ENCODE measurements at places on chromosomes 3 and 15. TPM values are rescaled to one million over a fixed set of nuclear protein-coding genes. Genes with fewer than 3 reads are reported as not detected.
A peak's percentile ranks its signal among the peaks of the same experiment; 100 is the strongest.

Gene GP5
- 1.3 TPM for total RNA-seq

Gene MAP1A
- 9.3 TPM for total RNA-seq

Gene ZPLD1
- total RNA-seq = not detected

Gene PLSCR2
- total RNA-seq = not detected

Gene FBXW12
- total RNA-seq = not detected

Gene CLDN18
- total RNA-seq = not detected

Gene KCNMB3
- 0.60 TPM for total RNA-seq

Gene EPHA3
- not detected for total RNA-seq

Gene ECE2
- total RNA-seq = not detected

GRCh38 chr3:5005367-5005766, 26.1 kb downstream of the BHLHE40 start:
- no peaks in the 10 kb centered on the region for H3K27me3 ChIP-seq
- no peak overlapping the region for H3K4me3 ChIP-seq
- H3K4me1 ChIP-seq = peaks cover 79% of the 10 kb centered on the region

GRCh38 chr3:125107861-125108567, 52.2 kb upstream of the HEG1 start:
- peaks cover 3% of the 10 kb centered on the region for H3K36me3 ChIP-seq
- H3K4me3 ChIP-seq = no peak overlapping the region

DNA sequence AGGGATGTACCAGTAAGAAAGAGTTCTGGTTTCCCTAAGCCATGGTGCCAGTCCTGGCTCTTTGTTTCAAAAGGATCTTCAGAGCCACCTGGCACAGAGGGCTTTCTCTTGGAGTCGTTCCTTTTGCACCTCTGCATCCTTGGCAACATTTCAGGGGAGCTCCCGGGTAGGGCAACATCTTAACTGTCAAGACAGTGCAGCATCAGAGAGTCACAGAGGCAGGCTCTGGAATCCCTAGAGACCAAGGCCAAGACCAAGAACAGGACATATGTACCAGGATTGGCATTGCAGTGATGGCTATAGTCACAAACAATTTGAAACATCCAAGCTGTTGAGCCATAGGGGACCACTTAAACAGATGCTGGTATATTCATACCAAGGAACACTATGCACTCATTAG, 129.4 kb upstream of the ADPGK start:
- no peak overlapping the region for H3K27ac ChIP-seq
- H3K4me3 ChIP-seq = no peak overlapping the region
- H3K4me1 ChIP-seq = no peaks in the 10 kb centered on the region
- DNase-seq = no peak

DNA sequence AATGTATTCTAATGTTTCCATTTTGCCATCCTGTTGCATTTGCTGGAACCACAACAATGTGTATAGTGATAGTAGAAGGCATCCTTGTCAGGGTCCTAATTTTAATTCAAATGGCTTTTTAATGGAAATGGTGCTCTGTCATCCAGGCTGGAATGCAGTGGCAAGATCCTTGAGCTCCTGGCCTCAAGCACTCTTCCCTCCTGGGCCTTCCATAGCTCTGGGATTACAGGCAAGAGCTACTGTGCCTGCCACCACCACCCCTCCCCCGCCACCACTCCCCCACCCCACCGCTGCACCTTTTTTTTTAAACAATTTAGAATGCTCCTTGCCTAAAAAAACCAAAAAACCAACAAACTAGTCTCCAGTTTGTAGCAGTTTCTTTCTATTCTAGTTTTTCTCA, 15.2 kb upstream of the IQCF6 start:
- H3K4me1 ChIP-seq = peaks cover 49% of the 10 kb centered on the region
- peaks cover 11% of the 10 kb centered on the region for H3K36me3 ChIP-seq
- H3K27ac ChIP-seq = no peak overlapping the region
- peaks cover 12% of the 10 kb centered on the region for H3K27me3 ChIP-seq
- no peak overlapping the region for H3K4me3 ChIP-seq

DNA sequence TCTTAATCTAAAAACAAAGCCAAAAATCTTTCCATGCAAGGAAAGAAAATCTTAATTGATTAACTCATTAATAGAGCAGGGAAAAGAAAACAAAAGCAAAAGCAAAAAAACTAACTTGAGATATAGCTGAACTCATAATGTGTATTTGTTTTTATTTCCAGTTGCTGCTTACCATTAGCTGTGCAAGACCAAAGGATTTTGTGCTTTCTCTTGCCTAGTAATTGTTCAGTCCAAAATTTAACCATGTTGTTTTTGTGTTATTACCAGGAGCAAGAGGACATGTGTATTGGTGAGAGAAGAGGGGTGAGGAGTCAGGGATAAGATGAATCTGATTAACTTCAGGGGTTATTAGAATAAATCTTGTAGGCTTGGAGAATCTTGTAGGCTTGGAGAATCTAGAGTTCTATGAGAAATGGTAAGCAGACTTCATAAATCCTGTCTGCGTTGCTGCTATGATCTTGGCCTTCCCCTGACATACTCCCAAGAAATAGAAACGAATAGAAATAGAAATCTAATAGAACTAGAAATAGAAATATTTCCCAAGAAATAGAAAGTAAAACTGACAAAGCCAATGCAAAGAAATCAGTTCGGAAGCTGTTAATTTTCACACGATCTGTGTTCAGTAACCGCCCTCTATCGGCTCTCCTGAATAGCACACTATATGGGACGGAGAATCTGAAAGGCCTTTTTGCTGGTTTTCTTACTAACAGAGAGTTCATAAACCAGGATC, 72.6 kb upstream of the TNFSF10 start:
- peaks cover 60% of the 10 kb centered on the region for H3K4me1 ChIP-seq
- DNase-seq = peak; percentile 51
- H3K27me3 ChIP-seq = no peaks in the 10 kb centered on the region

GRCh38 chr3:79516795-79517194, 251.0 kb downstream of the ROBO1 start:
- no peak overlapping the region for H3K27ac ChIP-seq
- DNase-seq = no peak
- no peak overlapping the region for H3K4me3 ChIP-seq
- H3K4me1 ChIP-seq = no peaks in the 10 kb centered on the region
- no peaks in the 10 kb centered on the region for H3K36me3 ChIP-seq

DNA sequence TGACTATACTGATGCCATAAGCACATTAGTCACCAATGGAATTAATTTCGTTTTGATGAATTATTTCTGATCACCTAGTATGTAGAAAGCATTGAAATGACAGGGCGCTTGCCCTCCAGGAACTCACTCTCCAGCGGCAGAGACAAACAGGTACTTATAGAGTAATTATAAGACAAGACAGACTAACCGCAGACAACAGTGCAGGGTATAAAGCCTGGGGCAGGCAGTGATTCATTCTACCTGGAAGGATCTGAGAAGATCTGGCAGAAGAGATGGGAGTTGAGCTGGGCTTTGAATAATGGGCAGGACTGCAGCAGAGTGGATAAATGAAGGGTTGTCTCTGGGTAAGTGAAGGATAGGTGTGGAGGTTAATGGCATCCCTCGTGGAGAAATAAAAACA, 331.8 kb downstream of the FGF12 start:
- no peaks in the 10 kb centered on the region for H3K36me3 ChIP-seq
- no peaks in the 10 kb centered on the region for H3K27me3 ChIP-seq
- H3K4me3 ChIP-seq = no peak overlapping the region
- H3K4me1 ChIP-seq = no peaks in the 10 kb centered on the region
- no peak overlapping the region for H3K27ac ChIP-seq

- H3K36me3 ChIP-seq = no peaks in the 10 kb centered on the region
- no peaks in the 10 kb centered on the region for H3K4me1 ChIP-seq
- H3K27me3 ChIP-seq = no peaks in the 10 kb centered on the region
- DNase-seq = no peak
- no peak overlapping the region for H3K4me3 ChIP-seq
- H3K27ac ChIP-seq = no peak overlapping the region
Measured at GRCh38 chr3:29318251-29318650, 37.4 kb downstream of the RBMS3 start.

- H3K27me3 ChIP-seq = no peaks in the 10 kb centered on the region
- no peak for DNase-seq
- H3K4me3 ChIP-seq = no peak overlapping the region
- H3K27ac ChIP-seq = no peak overlapping the region
Measured at GRCh38 chr3:24305795-24306467, 188.7 kb downstream of the THRB start.

- no peak overlapping the region for H3K4me3 ChIP-seq
- no peak overlapping the region for H3K27ac ChIP-seq
- peaks cover 15% of the 10 kb centered on the region for H3K4me1 ChIP-seq
- DNase-seq = no peak
- peaks cover 12% of the 10 kb centered on the region for H3K27me3 ChIP-seq
Measured at GRCh38 chr3:188697127-188697526, 474.6 kb upstream of the TPRG1 start.

GRCh38 chr15:30958219-30958618, 33.2 kb downstream of the MTMR10 start:
- no peak overlapping the region for H3K4me3 ChIP-seq
- peaks cover 63% of the 10 kb centered on the region for H3K36me3 ChIP-seq
- H3K27me3 ChIP-seq = no peaks in the 10 kb centered on the region
- peaks cover 17% of the 10 kb centered on the region for H3K4me1 ChIP-seq

- H3K36me3 ChIP-seq = no peaks in the 10 kb centered on the region
- no peak for DNase-seq
- no peak overlapping the region for H3K4me3 ChIP-seq
- no peak overlapping the region for H3K27ac ChIP-seq
- no peaks in the 10 kb centered on the region for H3K4me1 ChIP-seq
Measured at GRCh38 chr3:99458013-99458412, 180.4 kb upstream of the COL8A1 start.

- DNase-seq = no peak
- H3K36me3 ChIP-seq = no peaks in the 10 kb centered on the region
- H3K27ac ChIP-seq = no peak overlapping the region
- H3K27me3 ChIP-seq = no peaks in the 10 kb centered on the region
- H3K4me1 ChIP-seq = no peaks in the 10 kb centered on the region
Measured at GRCh38 chr3:182406786-182407185, 386.5 kb upstream of the ATP11B start.

- H3K27ac ChIP-seq = no peak overlapping the region
- H3K36me3 ChIP-seq = no peaks in the 10 kb centered on the region
- no peak for DNase-seq
Measured at GRCh38 chr15:62306851-62307504, 141.9 kb upstream of the C2CD4B start.

DNA sequence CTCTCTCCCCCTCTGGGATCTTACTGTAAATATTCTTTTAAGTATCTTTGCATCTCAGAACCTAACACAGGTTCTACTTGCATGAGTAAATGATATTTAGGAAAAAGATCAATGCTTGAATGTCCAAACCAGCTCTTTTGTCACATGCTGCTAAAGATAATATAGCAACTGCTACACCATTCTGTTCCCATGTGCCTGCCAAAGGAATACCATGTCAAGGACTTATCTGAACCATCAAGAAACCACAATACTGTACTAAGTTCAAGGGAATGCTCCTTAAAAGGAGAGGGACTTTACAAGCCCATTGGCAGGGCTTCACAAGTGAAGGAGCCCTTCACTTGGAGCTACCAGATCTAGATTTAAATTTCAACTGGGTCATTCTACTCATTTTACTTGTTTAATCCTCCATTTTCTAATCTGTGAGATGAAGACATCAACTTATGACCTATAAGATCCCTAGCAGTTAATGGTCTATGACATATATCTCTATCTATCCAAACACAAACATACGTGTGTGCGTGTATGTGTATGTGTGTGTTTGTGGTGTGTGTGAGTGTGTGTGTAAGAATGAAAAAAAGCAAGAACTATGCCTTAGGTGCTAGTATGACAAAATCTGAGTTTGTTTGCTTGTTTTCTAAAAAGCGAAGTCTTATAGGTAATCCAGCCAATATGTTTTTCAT, 13.0 kb upstream of the SEC62 start:
- H3K36me3 ChIP-seq = no peaks in the 10 kb centered on the region
- peaks cover 2% of the 10 kb centered on the region for H3K27me3 ChIP-seq
- no peak overlapping the region for H3K4me3 ChIP-seq
- H3K27ac ChIP-seq = no peak overlapping the region
- H3K4me1 ChIP-seq = no peaks in the 10 kb centered on the region
- no peak for DNase-seq

DNA sequence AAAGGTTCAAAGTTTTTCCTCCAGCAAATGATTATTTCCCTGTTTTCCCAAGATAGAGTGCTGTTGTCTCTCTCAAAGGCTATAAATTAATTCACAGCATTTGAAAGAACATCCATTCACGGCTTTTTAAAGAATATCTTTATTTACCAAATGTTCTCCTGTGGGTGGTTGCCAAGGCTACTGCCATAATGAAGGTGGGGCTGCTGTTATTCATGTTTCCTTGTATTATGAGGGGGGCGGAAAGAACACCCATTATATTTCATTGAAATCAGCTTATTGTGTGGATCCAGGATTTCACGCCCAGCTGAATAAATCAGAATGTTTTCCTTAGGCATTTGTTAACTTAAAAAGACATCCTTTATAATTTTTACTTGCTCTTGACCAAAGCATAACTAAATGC, 10.1 kb downstream of the SRP14 start:
- no peaks in the 10 kb centered on the region for H3K4me1 ChIP-seq
- no peak overlapping the region for H3K4me3 ChIP-seq
- H3K27ac ChIP-seq = no peak overlapping the region
- DNase-seq = no peak
- H3K27me3 ChIP-seq = no peaks in the 10 kb centered on the region
- H3K36me3 ChIP-seq = peaks cover 33% of the 10 kb centered on the region

- H3K4me1 ChIP-seq = no peaks in the 10 kb centered on the region
- H3K4me3 ChIP-seq = no peak overlapping the region
- no peaks in the 10 kb centered on the region for H3K36me3 ChIP-seq
- no peak overlapping the region for H3K27ac ChIP-seq
- H3K27me3 ChIP-seq = no peaks in the 10 kb centered on the region
Measured at GRCh38 chr3:117618462-117618861, 908.9 kb downstream of the TUSC7 start.

- H3K4me1 ChIP-seq = peaks cover 8% of the 10 kb centered on the region
- H3K4me3 ChIP-seq = no peak overlapping the region
- no peaks in the 10 kb centered on the region for H3K27me3 ChIP-seq
- H3K27ac ChIP-seq = no peak overlapping the region
- no peak for DNase-seq
- H3K36me3 ChIP-seq = no peaks in the 10 kb centered on the region
Measured at GRCh38 chr3:189404024-189404423, 227.2 kb upstream of the TP63 start.
